ENCODE measurements at places on chromosomes 11 and 22.

DNA sequence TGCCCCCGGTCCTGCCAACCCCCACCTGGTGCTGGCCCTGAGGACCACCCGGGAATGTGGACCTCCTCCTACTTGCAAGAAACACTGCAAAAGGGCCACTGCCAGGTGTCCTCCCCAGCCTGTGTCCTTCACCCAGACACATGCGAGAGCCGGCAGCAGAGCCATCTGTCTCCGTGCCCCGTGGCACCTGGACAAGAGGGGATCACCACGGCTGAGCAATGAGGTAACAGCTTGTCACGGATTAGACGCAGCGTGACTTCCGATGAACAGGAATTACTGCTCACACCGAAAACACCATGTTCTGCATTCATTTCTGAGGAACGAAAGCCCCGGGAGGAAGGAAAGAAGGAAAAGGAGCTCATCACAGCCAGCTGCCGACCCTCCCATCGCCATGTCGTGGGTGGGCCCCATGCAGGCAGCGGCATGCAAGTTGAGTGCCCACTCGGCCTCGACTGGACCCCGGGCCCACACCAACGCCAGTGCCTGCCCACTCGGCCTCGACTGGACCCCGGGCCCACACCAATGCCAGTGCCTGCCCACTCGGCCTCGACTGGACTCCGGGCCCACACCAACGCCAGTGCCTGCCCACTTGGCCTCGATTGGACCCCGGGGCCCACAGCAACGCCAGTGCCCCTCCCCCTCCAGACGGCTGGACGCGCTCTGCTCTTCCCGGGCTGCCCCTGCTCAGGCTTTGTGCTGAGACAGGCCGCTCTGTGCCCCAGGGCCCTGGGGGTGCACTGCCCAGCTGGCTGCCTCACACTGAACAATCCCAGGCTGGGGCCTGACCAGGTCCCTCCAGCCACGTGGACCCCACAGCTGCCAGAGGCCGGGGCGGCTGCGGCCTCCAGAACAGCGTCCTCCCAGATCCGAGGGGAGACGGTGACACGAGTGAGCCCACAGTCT lies 22.0 kb downstream of the CHID1 start:
- no peak for DNase-seq

DNA sequence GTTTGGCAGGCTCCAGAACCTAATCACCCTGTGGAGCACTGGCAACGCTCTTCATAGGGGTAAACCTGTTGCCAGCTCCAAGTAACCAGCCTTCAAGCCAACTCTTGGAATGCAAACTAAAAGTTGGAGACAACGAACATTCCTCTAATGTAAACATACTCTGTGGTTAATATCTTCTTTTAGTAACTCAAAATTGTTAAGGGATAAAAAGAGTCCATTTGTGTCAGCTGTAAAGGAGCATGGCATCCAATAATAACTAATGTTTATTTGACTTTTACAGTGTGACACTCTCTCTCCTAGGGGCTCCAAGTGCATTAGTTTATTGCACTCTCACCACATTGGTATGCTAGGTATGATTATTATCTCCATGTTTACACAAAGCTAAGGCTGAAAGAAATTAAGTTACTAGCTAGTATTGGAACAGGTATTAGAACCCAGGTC lies 31.0 kb upstream of the AMOTL1 start:
- no peak for DNase-seq

GRCh38 chr11:69912911-69913451 lies 93.8 kb upstream of the FGF3 start:
- no peak for DNase-seq

GRCh38 chr11:61728066-61728939 lies 24.1 kb upstream of the MYRF start:
- DNase-seq: no peak

DNA sequence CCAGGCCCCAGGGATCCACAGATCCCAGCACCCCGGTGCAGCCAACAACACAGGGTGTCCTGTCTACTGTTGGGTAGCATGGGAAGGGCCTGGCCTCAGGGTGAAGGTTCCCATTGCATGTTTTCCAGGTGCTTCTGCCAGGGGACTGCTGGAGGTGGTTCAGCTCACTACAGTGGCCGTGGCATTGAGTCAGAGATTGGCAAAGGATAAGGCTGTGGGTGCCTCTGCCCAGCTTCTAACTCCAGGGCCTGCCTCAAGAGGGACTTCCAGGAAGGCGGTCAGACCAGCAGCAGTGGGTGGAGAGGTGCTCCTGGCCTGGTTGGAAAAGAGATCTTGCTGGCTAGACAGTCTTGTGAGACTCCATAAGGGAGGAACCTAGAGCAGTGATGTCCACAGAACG lies 20.9 kb downstream of the CSNK1E start:
- DNase-seq: no peak

- no peak for DNase-seq
Measured at GRCh38 chr22:19266547-19267086, 24.9 kb downstream of the CLTCL1 start.

DNA sequence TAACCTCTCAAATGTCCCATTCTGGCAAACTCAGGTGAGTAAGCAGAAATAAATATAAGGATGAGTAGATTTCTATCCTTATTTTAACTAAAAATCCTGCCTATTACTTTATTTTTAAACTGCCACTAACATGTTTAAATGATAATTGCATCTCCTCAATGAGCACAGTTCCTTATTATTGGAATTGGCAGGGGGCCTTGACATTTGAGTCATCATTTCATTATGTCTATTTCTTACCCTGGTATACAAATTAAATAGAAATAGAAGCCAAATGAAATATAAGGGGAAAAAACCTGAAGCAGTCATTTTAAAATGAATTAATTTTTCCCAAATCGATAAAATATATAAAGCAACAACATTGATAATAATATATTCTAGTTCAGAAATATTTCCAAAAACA lies 81.2 kb downstream of the GUCY1A2 start:
- DNase-seq: no peak

DNA sequence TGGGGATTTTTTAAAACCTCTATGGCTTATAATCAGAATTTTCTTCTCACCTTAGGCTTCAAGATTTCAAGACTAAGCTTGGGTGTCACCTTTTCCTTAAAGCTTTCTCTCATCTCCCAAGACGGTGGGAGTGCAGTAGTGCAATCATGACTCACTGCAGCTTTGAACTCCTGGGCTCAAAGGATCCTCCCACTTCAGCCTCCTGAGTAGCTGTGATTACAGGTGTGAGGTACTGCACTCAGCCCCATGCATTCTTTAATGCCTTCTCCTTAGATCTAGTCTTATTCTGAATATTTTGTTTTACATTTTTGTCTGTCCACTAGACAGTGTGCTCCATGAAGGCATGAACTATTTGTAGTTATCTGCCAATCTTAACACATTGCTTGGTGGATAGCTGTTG lies 55.7 kb upstream of the FAT3 start:
- no peak for DNase-seq

- DNase-seq: no peak
Measured at GRCh38 chr11:555780-556661, 4.5 kb downstream of the LMNTD2 start.

- DNase-seq: peak; percentile 81
Measured at GRCh38 chr11:61815790-61816735, 740 bp downstream of the FADS1 start.

GRCh38 chr11:31903225-31904074 lies 92.3 kb upstream of the PAX6 start:
- no peak for DNase-seq

- DNase-seq: no peak
Measured at GRCh38 chr11:890794-891540, 19.6 kb downstream of the CHID1 start.

DNA sequence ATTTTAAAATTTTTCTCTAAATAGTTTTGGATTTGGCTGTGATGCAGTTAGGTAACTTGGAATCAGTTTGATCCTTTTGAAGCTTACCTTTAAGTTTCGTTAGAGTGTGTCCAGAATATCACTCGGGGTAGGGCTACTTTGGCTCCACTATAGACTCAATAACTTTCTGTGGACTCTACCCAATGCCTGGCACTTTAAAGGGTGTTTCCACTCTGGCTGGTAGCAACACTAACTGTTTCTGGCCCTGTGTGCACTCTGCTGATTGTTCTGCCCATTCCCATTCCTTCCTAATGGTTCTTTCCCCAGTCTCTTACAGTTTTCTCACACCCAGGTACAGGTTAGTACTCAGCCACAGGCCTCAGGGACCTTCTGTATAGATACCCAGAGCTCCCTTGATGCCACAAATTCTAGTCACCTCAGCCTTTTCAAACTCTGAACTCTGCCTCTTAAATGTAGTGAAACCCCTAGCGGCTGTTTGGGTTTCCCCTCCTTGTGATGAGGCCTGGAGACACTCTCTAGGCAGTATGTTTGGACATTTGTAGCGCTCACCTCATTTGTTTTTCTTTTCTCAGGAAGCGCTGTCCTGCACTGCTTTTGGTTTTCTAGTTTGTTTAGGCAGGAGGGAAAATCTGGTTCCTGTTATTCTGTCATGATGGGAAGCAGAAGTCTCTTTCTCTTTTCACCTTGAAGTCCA lies 16.8 kb downstream of the CUL5 start:
- DNase-seq: no peak

DNA sequence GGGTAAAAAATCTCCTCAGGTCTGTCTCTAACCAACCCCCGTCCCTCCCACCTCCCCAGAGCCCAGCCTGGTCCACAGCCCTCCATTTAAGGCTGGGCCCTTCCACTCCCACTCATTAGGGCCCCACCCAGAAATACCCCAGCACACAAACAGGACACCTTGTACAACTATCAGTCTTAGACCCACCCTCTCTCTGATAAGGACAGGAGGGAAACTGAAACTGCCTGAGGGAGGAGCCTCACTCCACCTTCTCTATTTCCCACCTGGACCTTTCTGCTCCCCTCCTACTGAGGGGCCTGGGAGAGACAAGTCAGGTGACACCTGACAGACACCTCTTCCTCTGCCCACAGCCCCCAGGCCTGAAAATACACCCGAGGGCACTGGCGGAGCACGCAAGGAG lies 90.2 kb downstream of the PLEKHA7 start:
- no peak for DNase-seq

DNA sequence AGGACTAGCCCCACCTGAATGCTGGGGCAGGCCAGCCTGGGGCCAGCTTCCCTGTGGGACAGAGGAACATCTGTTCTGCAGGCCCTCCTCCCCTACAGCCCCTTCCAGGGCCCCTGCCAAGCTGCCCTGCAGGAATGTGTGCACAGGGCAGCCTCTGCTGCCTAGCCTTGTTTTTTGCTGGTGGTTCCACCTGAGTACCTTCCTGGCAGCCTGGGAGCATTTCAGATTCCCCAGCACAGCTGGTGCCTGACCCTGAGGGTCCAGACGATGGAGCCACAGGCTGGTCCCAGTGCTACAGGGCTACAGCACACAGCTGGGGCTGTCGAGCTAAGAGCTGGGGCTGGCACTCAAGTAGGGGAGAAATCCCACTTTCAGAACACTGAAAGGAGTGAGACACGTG lies 22.3 kb upstream of the GPR83 start:
- DNase-seq: no peak

GRCh38 chr11:109769858-109770257 lies 323.3 kb upstream of the ZC3H12C start:
- DNase-seq: no peak

- peak; percentile 7 for DNase-seq
Measured at GRCh38 chr11:120707098-120707497, 195.6 kb downstream of the GRIK4 start.

GRCh38 chr22:37162221-37163095 lies 12.7 kb upstream of the IL2RB start:
- DNase-seq: peak; percentile 93

DNA sequence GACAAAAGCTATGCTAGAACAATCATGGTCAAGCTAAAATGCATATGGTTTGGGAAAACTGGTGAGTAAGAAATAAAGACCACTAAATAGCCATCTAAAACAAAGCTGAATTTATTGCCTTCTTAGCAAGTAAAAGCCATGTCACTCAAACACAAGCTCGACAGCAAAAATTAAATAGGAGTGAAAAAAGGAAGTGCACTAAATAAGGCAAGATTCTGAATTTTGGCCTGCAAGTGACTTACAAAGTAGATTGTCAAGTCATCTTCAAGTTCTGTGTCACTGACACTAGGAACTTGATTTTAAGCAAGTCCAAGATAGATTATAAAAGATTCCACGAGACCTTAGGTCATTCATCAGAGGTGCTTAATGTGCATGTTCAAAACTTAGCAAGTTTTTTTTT lies 27.4 kb downstream of the TUG1 start:
- no peak for DNase-seq

DNA sequence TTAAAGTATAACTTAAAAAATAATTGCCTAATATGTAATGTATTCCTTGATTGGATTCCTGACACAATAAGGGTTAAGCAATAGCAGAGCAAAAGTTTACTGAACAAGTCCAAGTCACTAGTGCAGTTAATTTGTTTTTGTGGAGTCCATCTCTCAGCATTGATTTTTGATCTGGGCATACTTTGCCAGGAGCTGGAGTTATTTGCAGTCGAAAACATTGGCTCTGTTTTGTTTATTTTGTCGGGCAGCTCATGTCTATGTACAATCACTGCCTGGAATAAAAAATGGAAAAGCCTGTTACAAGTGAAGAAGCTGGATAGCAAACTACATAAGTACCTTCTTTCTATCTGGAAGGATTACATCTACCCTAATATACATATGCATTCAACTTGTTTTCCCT lies 625.2 kb downstream of the CNTN5 start:
- no peak for DNase-seq

GRCh38 chr11:130431801-130432200 lies 3.4 kb upstream of the ADAMTS8 start:
- no peak for DNase-seq

DNA sequence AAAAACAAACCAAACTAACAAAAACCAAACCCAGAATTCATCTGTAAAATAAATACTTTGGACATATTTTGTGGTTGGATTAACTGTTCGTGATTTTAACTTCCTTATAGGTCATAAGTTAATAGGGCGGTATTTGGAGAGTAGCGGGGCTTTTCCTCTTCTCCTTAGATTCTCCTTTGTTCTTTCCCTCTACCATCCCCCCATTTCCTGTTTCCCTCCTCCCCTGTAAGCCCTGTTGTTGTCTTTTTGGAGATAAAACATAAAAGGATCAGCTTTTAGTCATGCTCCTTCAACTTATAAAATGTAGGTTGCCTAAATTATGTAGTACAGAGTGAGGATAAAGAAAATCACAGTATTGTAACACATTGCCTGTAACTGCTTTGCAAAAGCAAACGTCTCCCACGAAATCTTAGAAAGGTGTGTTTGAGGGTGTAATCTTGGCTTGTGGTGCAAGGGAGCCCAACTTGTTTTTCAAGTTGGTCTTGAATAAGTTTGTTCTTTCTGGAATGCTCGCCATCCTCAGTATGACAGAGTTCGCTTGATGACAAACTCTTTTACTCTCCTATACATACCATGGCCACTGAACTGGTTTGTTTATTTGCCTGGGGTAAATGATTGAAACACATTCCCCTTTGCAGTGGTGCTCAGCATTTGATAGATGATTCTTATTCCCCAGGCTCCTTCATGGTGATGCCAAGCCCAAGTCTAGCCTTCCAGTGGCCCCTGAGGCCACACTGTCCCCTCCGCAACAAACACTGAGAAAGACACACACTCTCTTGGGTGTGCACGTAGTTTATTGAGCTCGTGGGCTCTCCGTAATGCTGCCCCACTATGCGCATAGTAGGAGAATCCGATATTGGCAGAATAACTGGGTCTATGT lies 49.4 kb downstream of the TEAD1 start:
- no peak for DNase-seq

GRCh38 chr11:132427611-132428010 lies 1057.2 kb downstream of the NTM start:
- no peak for DNase-seq

GRCh38 chr11:47177846-47178245 lies 1.2 kb upstream of the ARFGAP2 start:
- DNase-seq: no peak
